ENCODE measurements at places on chromosomes 6 and 20.

- DNase-seq, result no peak
Measured at GRCh38 chr6:63821442-63821841, 185.8 kb downstream of the PHF3 start.

DNA sequence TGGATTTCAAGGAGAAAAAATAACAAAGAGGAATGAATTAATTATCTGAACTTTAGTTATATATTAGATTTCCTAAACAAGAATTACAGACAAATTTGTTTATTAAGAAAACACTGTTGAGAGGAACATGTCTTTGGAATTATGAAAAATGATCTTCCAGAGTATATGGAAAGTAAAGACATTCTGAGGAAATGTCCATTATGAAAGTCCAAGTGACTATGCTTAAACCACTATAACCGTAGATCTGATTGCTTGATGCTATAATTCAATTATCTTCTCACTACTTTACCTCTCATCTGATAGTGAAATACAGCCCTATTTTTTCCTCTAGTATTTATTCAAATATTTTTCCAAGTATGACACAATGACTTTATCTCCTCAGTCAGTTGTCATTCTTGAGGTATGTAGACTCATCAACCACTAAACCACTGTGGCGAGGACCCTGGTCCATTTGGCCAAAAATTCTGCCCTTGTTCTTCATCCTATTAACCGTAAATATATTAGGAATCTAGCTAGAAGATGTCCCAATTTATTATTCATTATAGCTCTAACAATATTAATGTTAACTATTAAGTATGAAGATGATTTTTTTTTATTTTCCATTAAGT is 37.3 kb upstream of the AHI1 start:
- DNase-seq, result no peak

DNA sequence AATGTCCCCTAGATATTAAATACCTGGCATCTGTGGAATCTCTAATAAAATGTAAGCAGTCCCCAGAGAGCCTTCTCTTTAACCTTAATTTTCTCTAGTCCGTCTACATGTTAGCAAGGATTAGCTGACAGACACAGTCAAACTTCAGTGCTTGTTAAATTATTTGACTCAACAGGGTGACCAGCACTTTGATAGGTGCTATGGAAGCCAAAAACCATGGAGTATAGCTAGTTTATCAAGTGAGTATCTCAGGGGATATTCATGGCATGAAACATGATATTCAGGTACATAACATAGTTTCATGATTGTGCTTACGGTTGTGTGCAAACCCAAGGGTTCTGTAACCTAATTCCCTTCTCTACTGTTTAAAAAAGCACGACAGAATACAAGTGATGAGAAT is 3.9 kb downstream of the RHAG start:
- DNase-seq, result no peak

DNA sequence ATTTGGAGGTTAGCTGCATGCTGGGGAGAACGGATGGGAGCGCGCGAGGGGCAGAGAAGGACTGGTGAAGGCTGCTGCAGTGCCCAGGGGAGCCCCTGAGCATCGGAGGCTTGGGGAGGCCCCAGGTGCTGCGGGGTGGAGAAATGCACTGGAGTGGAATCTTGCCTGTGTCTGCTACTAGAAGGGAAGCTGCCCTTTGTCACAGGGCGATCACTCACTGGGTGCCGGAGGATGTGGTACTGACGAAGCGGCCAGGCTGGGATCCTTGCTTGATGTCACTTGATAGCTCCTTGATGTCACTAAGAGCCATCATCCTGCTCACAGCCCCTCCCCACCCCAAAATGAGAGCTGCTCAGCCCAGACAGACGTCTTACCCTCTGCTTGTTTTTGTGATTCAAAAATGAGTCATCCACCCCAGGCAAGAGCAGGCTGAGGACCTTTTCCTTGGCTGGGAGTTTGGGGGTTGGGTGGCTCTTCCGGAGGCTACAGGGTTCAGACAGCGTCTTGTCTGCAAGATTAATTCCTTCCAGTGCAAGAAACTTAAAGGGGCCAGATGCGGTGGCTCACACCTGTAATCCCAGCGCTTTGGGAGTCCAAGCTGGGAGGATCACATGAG is 62.6 kb upstream of the PMEPA1 start:
- DNase-seq, result no peak

DNA sequence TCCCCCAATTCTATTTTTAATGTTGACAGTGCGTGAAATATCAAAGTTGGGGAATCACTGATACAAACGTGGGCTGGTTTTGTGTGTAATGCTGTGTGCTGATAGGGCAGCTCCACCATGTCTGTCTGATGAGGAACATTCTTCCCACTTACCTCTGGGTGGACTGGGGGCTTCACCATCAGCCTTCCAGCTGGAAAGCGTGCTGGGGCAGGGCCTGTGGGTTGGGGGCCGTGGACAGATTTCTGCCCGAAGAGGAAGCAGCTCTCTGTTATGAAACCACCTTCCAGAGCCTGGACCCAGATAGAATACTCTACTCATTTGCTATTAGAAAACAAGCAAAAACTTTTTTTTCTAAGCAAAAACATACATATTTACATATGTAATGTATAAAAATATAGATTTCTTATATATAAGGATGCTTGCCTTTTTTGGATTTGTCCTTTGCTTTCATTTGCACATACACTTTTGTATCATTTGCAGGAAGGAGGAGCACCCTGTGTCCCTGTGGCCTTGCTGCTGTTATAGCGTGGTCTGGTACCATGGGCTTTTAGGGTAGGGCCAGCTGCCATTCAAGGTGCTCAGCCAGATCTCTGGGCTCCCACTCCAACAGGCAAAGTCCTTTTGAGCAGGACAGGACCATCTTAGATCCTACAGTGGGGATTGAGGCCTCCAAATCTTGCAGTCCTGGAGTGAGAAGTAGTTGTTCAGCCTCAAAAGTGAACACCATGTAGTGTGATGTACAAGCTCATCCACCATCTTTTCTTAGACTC is 48.1 kb downstream of the DUSP22 start:
- no peak for DNase-seq

DNA sequence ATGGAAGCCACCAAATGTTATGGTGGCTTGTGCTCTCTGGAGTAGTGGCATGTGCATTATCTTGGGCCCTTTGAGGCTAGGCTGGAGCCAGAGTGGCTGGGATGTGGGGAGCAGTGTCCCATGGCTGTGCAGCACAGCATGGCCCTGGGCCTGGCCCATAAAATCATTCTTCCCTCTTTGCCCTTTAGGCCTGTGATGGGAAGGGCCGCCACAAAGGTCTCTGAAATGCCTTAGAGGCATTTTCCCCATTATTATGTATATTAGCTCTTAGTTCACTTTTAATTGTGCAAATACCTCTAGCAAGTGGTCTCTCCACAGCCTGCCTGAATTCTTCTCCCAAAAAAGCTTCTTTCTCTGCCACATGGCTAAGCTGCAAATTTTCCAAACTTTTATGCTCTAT is 297.3 kb upstream of the IRAK1BP1 start:
- no peak for DNase-seq

DNA sequence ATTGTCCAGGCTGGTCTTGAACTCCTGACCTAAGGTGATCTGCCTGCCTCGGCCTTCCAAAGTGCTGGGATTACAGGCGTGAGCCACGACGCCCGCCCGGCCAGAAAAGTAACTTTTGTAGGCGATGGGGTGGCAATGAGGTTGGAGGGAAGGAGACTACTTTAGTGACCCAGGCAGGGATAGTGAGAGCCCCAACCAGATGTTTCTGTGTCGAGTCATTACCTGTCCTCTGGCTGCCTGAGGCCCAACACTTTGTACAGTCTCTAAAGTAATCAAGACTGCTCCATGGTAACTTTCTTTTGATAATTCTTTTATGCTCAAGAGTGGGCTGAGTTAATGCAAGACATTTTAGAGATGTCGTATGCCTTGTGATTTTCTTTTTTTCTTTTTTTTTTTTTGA is 6.8 kb downstream of the SASH1 start:
- no peak for DNase-seq

GRCh38 chr6:9455864-9456658 is 958.8 kb downstream of the TFAP2A start:
- no peak for DNase-seq

DNA sequence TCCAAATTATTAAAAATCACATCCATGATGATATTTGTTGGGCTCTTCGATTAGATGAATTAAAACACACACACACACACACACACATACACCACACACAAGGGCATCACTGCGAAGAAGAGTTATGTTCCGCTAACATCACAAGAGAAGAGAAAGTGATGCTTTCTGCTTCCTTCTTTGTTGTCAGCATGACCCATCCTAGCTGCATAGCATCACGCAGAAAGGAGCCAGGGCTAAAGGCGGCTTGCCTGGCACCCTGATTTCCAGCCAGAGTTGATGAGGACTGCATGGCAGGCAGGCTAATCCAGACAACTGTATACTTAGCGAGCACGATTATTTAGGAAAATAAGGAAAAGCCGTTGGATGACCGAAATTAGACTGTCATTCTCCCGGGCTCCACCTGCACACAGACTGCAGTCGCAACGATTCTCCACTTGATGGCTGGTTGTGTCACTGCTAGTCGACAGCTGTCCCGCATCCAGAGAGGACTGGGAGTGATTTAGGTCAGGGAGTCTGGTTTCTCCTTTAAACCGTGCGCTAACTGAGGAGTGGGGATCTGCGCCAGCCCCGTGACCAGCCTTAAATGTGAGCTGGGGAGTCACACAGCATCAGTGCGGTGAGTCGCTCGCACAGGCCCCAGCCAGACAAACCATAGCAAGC is 70.6 kb upstream of the SOX4 start:
- no peak for DNase-seq

- no peak for DNase-seq
Measured at GRCh38 chr6:7911345-7911725, 747 bp upstream of the TXNDC5 start.

- DNase-seq, result no peak
Measured at GRCh38 chr6:25942561-25943147, 12.2 kb upstream of the SLC17A2 start.

DNA sequence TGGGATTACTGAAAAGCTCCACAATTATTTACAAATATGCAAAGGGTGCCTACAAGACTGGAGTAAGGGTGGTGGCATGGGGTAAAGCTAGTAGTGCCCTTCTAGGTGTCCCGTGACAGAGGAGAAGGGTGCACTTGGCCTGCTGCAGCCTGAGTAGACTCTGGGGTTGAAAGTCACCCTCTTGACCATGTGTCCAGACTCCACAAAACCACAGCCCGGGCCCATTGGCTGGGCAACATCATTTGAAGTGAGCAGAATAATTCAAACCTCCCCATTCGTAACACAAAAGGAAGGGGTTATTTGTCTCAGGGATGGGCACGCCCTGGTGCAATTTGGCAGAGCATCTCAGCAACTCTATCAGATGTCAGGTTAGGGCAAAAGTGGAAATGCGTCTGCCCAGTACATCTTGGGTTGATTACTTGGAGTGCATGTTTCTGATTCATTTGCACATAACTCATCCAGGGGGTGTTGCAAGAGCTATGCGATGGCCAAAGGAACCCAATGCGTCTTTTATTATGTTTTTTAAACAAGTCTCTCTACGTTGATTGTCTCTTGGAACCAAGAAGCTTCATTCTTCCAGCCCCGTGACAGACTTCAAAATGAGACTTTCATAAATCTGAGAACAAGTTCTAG is 56.7 kb downstream of the ISM1 start:
- DNase-seq, result no peak

GRCh38 chr20:1212023-1212422 is 8.8 kb downstream of the C20orf202 start:
- DNase-seq, result no peak

GRCh38 chr6:69914015-69914485 is 47.7 kb downstream of the COL19A1 start:
- DNase-seq, result no peak

GRCh38 chr6:121780325-121781321 is 345.2 kb downstream of the GJA1 start:
- no peak for DNase-seq

DNA sequence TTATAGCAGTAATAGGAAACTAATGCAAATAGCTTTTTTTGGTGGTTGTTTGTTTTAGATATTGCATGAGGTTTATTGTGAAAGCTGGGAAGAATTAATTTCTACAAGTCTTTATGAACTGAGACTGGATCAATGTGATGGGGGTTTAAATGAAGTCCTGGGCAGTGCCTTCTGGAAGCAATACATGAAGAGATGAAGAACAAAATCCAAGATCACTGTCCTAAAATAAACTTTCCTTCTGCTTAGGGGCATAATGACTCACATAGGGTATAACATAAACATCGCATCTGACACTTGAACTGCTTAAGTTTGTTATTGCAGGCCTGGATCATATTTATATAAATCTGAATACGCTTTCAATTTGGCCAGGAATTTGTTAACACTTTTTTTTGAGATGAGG is 20.9 kb upstream of the SHLD1 start:
- DNase-seq, result no peak

DNA sequence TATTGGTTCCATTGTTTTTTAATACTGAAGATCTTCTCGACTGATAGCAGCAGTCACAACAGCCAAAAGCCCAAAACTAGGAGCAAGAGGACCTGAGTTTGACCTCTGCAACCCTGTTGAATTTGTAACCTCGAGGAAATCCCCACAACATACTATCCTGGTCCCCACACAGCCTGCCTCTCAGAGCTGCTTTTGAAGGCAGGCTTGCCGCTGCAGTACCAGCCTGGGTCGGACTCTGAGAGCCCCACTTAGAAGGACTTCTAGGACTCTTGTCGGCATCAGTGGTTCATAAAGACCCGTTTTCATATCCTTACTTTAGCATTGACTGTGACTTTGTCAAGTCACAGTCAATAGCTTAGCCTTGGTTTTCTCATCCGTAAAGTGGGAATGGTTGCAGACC is 49.3 kb downstream of the EBF4 start:
- DNase-seq, result no peak

DNA sequence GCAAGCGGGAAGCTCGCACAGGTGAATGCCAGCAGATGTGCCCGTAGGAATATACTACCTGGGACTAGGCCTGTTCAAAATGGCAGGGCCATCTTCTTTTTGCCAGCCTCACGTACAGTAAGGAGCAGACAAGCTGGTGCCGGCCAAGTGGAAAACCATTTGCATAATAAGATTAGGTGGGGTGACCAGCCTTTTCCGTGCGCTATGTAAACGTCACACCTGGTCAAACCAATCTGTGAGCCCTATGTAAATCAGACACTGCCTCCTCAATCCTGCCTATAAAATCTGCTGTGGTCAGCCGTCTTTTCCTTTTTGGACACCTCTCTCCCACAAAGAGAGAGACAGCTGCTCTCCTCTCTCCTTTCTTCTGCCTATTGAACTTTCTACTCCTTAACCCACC is 60.8 kb upstream of the TMEM30A start:
- no peak for DNase-seq

Measured in D721Med (cell line).